ENCODE measurements at places on chromosomes 1 and 21.

- no peak for DNase-seq
Observed at GRCh38 chr1:89023026-89023425, 360 bp upstream of the GBP3 start.

- DNase-seq, result no peak
Observed at GRCh38 chr1:205111354-205111753, 10.4 kb downstream of the RBBP5 start.

GRCh38 chr1:66288048-66288447, 245.9 kb upstream of the SGIP1 start:
- DNase-seq, result no peak

DNA sequence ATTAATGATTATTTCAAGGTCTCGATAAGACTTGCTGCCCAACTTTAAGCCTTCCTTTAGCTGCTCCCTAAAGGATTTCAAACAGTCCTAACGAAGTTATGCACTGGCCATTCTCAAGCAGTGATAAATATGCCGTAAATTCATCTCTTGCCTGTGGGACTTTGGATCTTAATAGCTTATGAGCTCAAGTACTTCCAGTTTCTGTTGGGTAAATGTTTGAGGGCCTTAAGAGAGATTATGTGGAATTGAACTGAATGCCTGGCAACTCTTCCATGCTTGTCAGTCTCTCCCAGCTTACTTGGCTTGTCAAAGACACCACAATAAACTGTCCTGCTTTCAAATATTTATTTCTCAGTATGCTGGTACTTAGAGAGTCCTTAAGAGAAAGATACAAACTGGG, 3.5 kb upstream of the OR10J4 start:
- no peak for DNase-seq

DNA sequence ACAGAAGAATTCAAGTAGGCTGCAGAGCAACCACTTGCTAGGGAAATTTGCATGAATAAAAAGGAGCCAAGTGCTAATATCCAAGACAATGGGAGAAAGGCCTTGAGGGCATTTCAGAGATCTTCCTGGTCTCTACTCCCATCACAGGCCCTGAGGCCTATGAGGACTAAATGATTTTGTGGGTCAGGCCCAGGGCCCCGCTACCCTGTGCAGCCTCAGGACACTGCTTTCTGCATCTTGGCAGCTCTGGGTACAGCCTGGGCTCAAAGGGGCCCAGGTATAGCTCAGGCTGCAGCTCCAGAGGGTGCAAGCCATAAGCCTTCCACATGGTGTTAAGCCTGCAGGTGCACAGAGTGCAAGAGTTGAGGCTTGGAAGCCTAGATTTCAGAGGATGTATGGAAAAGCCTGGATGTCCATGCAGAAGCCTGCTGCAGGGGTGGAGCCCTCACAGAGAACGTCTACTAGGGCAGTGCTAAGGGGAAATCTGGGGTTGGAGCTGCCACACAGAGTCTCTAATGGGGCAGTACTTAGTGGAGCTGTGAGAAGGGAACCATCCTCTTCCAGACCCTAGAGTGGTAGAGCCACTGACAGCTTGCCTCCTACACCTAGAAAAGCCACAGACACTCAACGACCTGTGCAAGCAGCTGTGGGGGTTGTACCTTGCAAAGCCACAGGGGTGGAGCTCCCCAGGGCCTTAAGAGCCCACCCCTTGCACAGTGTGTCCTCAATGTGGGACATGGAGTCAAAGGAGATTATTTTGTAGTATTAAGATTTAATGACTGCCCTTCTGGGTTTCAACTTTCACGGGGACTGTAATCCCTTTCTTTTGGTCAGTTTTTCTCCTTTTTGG, 13.7 kb upstream of the ACTRT2 start:
- no peak for DNase-seq

DNA sequence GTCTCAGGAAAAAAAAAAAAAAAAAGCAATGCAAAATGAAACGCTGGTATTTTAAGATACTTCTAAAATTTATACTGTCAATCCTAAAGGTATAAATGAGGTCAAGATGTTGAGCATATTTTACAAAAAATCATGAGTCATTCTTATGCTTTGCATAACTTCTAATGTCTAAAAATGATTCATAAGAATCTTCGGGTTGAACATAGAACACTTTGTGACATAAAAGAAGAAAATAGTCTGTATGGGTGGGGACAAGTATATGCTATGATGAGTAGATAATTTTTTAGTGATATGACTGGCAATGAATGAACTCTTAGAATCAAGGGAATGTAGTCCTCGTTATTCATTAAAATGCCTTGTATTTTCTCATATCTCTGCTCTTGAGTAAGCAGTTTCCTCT, 416.9 kb upstream of the USP24 start:
- DNase-seq, result no peak

DNA sequence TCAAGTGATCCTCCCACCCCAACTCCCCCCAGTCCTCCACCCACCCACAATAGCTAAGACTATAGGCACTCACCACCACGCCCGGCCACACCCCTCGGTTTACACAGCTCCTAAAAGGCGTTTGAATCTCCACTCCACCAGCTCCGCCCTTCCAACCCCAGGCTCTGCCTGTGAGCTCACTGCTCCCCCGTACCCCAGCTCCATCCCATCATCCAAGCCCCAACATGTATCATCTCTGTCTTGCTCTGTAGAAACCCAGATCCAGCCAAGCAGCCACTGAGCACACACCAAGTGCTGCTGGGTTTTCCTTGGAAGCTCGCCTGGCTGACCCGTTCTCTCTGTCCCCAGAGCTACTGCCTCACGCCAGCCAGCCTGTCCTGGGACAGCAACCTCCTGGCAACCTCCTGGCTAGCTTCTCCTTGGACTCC, 12.0 kb upstream of the S100A2 start:
- DNase-seq, result no peak

DNA sequence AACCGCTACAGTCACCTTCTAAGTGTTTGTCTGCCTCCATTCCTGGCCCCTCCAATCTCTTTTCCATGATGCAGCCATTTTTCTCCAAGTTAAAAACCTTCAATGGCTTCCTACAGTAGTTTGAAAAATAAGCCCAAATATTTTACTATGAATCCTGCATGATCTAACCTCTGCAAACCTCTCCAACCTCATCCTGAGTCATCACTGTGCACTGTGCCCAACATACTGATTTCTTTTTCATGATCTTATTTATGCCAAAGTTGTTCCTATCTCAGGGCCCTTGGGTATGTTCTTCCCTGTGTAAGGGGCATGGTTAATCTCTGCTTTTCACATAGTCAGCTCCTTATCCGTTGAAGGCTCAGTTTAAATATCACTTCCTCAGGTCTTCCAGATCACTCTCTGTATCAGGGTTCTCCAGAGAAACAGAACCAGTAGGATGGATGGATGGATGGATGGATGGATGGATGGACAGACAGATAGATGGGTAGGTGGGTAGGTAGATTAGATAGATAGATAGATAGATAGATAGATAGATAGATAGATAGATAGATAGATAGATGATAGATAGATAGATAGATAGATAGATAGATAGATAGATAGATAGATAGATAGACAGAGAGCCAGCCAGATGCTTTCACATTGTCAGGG, 18.1 kb upstream of the PTPN14 start:
- no peak for DNase-seq

DNA sequence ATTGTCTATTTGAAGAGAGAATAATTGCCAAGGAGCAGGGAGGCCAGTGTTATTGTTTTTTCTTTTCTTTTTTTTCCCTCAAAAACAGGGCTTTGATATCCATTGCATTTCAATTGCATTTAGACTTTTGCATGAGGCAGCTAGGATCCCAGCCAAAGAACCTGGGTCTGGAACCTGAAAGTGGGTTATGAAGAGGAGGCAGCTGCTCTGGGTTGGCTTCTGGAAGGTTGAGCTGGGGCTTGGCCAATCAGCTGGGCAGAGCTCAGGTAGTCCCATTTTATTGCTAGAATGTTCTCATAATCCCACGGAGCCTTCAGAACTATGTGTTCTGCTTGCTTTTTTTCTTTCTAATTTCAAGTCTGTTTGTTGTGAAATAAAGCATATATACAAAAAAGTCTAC, 218.9 kb downstream of the CAMTA1 start:
- no peak for DNase-seq

DNA sequence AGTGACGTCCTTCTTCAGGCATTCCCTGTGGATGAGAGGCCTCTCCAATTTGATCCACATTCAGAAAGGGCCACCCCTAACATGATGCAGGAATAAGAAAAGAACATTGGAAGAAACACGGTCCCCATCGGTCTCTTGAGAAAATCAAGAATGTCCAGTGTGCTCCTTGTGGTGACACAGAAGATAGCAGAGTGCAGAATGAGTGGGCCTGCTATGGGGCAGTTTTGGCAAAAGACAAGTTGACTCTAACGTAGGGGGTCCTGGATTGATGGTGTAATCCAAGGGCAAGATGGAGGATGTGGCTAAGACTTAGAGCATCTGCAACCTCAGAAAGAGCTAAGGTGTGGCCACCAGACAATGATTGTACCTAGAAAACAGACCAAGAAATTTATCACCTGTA, 45.1 kb upstream of the COP1 start:
- DNase-seq, result no peak

GRCh38 chr1:14605945-14606344, 7.5 kb downstream of the KAZN start:
- no peak for DNase-seq

DNA sequence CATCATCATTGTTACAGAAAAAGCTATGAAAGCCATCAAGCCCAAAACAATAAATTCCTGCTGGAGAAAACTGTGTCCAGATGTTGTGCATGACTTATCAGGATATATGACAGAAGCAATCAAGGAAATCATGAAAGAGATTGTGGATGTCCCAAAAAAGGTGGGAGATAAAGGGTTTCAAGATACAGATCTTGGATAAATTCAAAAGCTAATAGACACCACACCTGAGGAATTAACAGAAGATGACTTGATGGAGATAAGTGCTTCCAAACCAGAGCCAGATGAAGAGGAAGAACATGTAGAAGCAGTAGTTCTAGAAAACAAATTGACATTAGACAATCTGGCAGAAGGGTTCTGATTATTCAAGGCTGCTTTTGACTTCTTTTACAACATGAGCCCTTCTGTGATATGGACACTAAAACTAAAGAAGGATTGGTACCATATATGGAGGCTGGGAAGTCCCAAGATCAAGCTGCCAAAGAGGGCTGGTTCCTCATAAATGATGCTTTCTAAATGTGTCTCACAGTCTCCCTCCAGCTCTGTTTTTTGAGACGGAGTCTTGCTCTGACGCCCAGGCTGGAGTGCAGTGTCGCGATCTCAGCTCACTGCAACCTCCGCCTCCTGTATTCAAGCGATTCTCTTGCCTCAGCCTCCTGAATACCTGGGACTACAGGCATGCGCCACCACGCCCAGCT, 32.1 kb upstream of the LRIG2 start:
- no peak for DNase-seq

All from CMK (cell line).